H9 (cell line): ENCODE measurements at places on chromosomes 16 and 17.

GRCh38 chr17:42203354-42203753, 9.1 kb upstream of the GHDC start:
- DNase-seq, result no peak

GRCh38 chr17:33964344-33964979, 290.6 kb upstream of the CCL2 start:
- DNase-seq, result peak; percentile 58

DNA sequence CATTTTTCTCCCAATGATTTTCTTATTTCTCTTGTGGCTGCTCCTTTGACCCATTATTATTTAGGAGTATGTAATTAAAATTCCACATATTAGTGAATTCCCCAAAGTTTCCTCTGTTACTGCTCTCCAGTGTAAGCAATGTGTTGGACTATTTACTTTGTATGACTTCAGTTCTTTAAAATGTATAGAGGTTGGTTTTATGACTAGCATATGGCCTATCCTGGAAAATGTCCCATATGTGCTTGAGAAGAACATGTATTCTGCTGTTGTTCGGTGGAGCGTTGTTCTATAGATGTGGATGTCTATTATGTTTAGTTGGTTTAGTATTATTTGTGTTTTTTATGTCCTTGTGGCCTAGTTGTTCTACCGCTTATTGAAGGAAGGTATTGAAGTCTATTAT, 6.0 kb upstream of the NT5M start:
- no peak for DNase-seq

GRCh38 chr17:61645920-61646319, 54.9 kb upstream of the NACA2 start:
- DNase-seq, result no peak

DNA sequence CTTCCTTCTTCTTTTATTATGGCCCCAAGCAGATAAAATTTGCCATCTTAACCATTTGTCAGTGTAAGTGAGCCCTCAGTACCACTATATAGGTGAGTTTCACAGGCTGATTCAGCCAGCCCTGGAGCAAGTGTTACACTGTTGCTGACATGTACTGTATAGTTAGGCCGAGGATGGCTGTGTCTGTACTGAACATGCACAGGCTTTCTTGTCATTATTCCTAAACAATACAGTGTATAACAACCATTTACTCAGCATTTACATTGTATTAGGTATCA, 53.7 kb downstream of the AMFR start:
- no peak for DNase-seq

DNA sequence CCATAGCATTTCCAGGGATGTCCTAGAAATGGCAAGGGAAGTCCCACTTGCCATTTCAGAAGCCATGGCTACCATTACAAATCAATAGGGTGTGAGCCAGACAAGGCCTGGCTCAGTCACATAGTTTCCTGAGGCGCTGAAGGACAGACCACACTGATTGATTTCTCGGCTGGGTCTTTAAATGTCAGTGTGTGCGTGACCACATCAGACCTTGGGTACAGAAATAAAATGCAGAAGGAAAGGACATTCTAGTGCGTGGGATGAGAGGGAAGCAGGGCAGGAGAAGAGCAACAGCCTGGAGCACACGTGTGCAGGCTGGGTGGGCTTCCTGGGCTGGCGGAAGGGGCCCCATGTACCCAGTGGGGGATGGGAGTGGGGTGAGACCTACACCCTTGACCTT, 58.7 kb upstream of the LYRM9 start:
- no peak for DNase-seq

DNA sequence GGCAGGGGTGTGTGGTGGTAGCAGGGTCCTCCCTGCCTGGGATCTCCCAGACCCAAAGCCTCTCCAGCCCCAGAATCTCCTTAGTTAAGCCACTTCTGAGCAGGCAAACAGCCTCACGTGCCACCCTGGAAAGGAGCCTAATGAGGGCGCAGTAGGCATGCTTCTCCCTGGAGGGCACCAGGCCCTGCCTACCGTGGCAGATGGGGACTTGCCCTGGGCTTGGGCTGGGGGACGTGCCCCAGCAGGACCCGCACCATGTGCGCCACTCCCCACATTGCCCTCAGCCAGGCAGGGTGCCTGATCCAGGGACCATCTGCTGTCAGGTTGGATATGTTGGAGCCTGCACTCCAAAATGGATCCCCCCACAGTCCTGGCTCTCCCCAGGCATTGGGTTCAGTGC, 14.2 kb downstream of the FAM83G start:
- DNase-seq, result no peak

DNA sequence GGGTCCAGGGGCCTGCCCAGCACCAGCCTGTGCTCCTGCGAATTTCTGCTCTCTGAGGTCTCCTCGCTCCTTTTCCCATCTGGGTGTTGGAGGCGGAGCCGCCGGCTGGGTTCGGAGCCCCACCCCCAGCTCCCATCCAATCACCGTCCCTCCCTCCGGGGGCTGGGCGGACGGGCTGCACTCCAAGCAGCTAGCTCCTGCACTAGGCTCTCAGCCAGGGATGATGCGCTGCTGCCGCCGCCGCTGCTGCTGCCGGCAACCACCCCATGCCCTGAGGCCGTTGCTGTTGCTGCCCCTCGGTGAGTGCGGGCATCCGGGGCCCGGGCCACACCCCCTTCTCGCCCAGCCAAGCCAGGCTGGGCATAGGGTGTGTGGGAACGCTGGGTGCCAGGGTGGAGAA, at the start of gene NRN1L:
Gene NRN1L, plus strand, starts transcription at position 202 of the 400 bp plus-strand sequence. Its CDS starts 19 bp downstream, at position 221.
- DNase-seq, result peak; percentile 96

- DNase-seq, result no peak
Observed at GRCh38 chr16:60404401-60404800, 1631.8 kb downstream of the CDH8 start.

- DNase-seq, result no peak
Observed at GRCh38 chr17:1729966-1730325, 5.4 kb downstream of the WDR81 start.

- no peak for DNase-seq
Observed at GRCh38 chr17:60335289-60335688, 56.6 kb downstream of the USP32 start.

DNA sequence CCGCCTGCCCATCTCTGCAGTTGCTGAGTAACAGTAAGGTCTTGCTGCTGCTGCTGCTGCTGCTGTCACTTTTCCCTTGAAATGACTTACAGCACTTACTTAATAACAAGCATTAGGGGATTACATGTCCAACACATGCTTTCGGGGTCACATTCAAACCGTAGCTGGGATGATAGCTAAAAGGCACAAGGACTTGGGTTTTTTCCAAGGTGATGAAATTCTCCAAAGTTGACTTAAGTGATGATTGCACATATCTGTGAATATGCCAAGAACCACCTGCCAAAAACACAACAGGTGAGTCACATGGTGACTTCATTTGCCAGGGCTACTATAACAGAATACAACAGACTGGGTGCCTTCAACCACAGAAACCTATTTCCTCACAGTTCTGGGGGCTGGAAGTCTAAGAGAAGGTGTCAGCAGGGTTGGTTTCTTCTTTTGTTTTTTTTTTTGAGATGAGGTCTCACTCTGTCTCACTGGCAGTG, 121.9 kb upstream of the TNRC6C start:
- DNase-seq, result no peak

- no peak for DNase-seq
Observed at GRCh38 chr16:88742896-88743605, 36.7 kb downstream of the CTU2 start.

DNA sequence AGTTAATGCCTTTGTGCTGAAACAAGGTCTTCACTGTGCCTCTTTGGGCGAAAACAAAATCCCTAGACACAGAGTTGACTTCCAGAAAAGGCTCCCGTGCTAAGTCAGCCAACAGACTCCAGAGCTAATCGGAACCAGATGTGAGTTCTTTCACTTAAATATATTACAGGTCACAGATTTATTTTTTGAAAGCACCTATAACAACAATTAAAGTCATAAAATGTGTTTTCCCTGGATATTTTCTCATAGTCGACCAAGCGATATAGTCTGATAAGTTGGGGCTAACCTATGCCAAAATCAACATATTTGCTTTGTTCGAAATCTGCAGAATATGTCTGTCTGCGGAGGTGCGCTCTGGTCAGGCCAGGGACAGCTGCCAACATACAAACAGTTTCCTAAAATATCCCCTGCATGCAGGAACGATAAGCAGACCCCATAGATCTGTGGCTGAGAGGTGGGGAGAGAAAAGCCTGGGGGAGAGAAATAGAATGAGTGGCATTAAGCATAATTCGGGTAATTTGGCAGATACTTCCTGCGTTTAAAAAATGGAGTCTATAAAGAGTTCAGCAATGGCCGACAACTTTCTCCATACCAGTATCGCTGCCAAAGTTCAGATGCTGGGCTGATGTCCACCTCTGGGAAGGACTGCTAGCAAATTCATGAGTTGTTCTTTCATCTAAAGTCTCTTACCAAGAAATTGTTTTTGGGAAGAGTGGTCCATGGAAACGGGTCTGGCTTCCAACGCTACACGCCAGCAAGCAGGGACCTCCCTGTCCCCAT, 50.8 kb upstream of the MYH10 start:
- DNase-seq, result no peak

DNA sequence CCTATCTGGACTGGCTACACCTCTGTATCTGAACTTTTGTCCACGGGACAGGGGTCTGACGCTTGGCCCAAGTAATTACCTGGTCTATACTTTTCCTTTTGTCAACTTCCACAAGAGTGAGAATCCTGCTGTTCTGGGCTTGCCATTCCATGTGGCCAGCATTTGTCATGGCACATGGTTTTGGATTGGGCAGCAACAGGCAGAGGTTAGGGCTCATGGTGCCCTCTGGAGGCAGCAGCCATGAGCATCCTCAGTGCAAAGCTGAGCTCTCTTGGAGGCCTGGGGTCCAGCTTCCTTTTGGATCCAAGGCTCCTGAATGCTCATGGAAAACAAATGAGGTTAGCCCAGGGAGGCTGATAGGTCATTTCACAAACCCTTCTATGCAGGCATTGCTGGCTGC, 7.5 kb upstream of the EDC4 start:
- peak; percentile 65 for DNase-seq

- no peak for DNase-seq
Observed at GRCh38 chr17:37527249-37527851, 37.7 kb downstream of the DUSP14 start.

DNA sequence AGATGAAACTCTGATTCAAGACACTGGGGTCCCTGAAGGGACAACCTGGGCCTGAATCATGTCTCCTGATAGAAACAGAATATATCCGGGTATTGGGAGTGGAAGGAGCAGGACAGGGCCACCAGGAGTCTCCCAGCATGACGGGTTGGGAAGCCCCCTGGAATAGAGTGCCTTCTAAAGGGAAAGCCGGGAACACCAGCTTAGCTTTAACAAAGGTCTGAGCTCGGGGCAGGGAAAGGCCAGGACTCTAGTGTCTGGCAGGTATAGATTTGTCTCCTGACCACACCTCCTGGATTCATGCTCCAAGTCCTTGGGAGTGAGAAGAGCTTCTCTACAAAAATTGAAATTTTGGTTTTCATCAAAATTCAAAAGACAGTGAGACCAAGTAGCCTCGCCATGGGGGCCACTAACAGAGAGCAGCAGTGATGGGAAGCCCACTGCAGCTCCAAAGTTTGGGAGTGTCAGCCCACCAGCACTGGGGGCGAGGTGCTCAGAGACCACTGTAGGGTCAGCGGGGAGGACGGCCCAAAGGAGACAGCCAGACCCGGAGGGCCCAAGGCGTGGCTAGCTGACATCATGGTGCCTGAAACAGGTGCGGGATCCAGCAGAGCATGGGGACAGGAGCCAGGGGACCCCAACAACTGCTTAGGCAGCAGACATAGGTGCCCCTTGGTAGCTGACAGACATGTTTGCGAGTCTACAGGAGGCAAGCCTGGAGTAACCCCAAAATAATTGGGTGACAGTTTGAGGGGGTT, 81.0 kb downstream of the C16orf78 start:
- DNase-seq, result peak; percentile 16

DNA sequence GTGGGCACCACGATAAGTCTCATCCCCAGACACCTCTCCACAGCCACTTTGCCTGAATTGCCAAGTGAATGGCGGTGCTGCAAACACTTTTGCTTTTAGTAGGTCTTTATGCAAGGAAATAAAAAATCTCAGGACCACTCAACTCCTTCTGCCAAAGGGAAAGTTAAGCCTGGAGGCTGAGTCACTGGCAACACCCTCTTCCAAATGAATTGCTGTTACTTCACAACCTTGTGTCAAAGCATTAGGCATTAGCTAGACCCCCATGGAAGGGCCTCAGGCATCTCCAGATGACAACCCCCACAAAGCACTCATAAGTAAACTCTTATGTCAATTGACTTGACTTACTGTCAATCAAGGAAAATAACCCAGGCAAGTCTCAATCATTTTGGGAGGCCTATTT, 43.0 kb downstream of the RNF112 start:
- no peak for DNase-seq

DNA sequence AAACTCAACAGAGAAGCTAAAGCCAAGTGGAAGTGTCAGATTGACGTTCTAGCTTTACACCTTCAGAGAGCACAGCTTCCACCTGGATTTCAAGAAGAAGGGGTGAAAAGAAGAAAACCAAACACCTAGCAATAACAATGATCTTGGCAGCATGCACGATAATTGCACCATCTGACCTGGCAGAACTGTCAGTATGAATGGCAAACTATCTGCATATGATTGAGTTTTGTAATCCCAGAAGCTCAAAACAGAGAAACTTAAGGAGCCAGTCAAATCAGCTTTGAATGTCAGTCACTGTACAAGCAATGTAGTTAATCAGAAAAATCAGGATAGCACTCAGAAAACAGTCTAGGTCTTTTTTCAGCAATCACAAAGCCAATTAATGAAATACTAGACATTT, 427.1 kb downstream of the ZFHX3 start:
- DNase-seq, result no peak

DNA sequence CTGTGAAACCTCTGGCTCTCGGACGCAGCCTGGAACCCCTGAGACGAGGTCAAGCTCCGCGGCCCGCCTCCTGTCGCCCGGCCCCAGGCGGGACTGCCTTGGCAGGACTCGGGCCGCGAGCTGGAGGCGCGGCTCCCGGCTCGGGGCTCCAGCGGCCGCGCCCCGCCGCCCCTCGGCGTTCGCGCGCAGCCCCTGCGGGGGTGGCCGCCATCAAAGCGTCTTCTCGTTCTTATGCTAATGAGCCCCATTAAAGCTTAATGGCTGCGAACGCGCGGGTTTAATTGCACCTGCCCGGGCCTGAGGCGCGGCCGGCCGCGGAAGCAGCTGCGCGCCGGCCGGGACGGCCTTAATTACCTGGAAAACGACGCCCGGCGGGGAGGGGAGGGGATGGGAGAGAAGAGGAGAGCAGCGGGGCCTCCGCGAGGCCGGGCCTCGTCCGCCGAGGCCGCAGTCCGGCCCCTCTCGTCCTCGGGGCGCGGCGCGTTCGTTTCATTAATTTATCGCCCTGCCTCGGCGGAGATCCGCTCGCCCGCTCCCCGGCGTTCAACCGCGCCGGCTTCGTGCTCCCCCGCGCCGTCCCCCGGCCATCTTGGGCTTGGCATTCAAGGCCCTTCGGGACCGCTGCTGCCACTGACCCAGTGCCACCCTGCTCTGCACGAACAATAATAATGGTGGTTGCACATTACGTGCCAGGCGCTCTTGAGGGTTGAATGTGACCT, 19.2 kb downstream of the RAI1 start:
- DNase-seq, result peak; percentile 94

DNA sequence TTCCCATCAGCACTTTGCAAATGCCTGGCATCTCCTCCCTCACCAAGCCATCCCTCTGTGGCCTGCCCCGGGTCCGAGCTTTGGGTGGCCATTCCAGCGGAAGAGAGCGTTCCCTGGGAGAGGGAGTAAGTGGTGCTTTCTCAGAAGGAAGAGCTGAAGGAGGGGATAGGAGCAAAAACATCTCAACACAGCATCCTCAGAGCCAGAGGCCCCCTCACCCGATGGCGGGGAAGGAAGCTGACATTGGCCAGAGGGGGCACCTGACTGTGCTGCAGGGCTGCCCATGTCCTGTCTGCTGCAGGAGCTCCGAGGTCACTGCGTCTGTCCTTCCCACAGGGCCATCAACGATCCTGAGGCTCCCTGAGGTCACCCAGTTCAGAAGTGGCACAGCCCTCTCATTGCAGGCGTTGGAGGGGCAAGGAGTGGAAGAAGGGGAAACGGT, 427 bp upstream of the TLCD3B start:
- DNase-seq, result peak; percentile 45
